Right cardiac atrium (tissue), 5 donors: ENCODE measurements at places on chromosomes 16 and 17. TPM values are rescaled to one million over a fixed set of nuclear protein-coding genes. Genes with fewer than 3 reads are reported as not detected.
A peak's percentile ranks its signal among the peaks of the same experiment; 100 is the strongest.

CACNA1G gene
- polyA plus RNA-seq: 4.3 TPM

UBALD1 gene
- 30.1 TPM for polyA plus RNA-seq

EME1 gene
- 0.36 TPM for polyA plus RNA-seq

ALDOC gene
- polyA plus RNA-seq: 283 TPM

KRTAP2-1 gene
- polyA plus RNA-seq: not detected

INCA1 gene
- 5.0 TPM for polyA plus RNA-seq

WDR81 gene
- polyA plus RNA-seq: 10.2 TPM

HBM gene
- not detected for polyA plus RNA-seq

AGRP gene
- polyA plus RNA-seq: not detected

CYB5D1 gene
- polyA plus RNA-seq: 12.1 TPM

DNA sequence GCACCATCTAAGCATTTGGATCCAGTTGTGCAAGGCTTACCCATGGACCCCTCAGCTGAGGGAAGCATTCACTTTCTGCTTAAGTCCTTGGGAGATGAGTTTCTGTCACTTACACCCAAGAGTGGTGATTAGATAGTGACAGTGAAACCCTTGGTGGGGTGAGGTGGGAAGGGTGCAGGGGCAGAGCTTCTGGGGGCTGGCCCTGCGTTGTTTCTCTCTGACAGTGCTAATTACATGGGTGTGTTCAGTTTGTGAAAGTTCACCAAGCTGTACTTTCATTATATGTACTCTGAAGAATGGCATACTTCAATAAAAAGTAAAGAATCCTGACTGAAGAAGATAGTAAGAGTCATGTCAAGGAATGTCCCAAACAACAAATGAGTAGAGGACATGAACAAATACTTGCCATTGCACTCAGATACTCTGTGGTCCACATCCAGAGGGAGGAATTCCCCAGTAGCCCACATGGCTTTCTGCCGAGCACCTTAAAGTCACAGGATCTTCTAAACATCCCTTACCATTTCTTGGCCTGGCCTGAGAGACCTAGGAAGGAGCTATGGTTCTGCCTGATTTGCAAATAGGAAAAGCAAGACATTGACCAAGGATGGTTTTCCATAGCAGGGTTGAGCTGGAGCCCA lies 8.4 kb downstream of the CHST6 start:
- no peak for DNase-seq

- no peak for DNase-seq
These were observed 71.6 kb downstream of the RAI1 start for GRCh38 chr17:17752821-17753321.

DNA sequence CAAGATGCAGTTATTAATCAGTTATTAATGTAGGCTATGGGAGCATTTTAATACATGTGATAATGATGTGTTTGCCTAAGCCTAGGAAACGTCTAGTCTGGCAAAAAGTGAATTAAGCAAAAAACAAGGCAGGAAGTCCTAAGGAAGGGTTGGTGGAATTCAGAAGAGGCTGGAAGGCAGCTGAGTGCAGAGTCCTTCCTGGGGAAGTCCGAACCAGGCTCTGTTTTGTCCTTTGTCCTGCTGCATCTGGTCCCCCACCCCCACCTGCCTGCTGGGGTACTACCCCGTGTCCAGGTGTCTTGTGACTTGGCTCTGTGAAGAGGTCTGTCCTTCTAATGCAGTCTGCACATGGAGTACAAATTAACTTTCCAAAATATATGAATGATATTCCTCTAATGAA lies 1.5 kb upstream of the MYH10 start:
- DNase-seq: no peak

- DNase-seq: peak; percentile 69
These were observed 1.4 kb downstream of the MPRIP start for GRCh38 chr17:17043461-17044271.

DNA sequence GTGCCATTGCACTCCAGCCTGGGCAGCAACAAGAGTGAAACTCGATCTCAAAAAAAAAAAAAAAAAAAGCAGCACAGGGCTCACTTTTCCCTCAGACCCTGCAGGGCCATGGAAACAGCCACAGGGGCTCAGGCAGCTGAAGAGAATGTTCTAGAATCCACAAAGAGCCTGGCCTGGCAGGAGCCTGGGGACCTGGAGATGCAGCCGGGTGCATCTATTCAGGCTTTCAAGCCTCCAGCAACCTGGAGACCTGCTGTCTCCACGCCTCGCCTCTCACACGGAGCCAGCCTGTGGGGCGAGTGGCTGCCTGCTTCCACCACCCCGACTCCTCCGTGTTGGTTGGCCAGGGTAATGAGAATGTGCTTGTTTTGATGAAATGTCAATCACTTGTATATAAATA lies 44.0 kb upstream of the MEAK7 start:
- peak; percentile 14 for DNase-seq

GRCh38 chr17:1256699-1257098 lies 13.5 kb upstream of the BHLHA9 start:
- peak; percentile 52 for DNase-seq

- peak; percentile 38 for DNase-seq
These were observed 8.2 kb downstream of the PGAP3 start for GRCh38 chr17:39679521-39680192.

DNA sequence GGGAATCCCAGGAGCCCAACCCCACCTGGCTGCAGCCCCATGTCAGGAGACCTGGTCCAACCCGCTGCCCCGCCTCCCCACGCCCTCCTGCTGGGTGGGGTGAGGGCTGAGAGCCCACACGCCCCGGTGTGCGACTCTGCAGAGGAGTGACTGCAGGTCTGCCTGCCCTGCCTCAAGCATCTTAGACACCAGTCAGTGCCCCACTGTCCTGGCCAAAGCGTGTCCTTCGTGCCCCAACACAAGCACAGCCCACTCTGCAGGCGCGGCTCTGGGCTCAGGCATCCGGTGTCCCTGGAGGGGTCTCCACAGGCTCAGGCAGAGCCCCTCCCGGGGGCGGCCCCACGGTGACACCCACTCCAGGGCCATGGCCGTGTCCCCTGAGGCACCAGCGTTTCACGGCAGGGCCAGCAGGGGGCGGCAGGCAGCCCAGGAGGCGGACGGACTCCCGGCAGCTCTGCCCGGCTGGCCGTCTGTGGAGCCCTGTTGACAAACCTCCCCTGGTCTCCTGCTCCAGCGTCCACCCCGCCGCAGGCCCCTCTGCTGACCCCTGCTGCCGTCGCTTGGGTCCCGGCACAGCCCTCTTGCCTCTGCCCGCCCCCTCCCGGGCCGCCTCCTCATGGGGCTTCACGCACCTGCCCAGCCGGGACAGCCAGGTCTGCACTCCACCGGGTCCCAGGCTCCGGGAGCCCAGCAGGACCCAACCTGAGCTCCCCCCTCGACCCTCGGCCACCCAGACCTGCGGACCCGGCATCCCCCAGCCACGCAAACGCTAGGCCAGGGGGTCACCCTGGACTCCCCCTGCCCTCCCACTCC lies 8.6 kb upstream of the UBE2I start:
- peak; percentile 86 for DNase-seq

DNA sequence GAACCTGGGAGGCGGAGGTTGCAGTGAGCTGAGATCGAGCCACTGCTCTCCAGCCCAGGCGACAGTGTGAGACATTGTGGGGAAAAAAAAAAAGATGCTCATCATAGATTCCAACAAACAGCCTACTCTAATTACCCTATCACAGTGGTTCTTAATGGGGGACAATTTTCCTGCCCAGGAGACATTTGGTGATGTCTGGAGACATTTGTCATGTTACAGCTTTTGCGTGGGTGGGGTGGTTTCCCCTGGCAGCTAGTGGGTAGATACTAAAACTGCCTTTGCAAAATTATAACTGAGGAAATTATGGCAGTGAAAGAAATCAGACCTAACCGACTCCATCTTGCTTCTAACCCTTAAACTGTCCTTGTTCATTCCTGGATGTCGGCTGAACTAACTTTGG lies 92.5 kb upstream of the RBL2 start:
- no peak for DNase-seq

DNA sequence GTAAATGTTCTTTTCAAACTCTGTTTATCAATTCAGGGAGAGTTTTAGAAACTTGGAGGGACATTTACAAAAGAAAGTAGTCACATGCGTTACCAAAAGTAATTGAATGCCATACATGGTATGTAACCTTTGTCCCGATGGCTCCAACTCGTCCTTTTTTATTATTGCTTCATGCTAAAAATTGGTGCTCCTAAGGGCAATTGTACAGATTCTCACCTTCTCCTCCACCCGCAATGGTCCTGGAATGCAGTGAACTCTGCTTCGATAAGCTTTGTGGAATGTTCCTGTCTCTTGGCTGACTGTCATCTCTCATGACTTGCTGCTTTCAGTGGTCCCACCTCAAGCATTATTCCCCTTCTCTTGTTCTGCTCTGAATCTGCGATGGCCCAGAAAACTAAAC lies 20.9 kb downstream of the GNAO1 start:
- no peak for DNase-seq

DNA sequence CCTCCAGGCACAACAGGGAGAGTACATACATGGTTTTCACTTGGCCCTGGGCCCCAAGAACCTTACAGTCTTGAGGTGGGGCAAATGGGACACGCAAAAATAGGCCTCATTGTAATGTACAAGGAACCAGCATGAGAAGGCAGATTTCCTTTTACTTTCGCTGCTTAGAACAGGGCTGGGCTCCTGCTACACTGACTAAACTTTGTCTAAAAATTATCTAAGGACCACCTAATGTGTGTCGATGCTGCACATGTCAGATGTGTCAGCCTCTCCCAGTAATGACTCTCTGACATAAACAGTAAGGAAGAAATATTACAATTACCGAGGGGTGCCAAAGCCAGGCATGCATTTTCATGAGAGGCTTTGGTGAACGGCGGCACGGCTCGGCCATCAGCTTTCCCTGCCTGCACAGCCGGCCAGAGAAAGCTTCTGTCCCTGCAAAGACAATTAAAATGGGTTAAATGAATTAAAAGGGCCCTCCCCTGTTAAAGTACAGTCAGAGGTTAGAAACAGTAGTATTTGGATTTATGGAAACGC lies 224.2 kb upstream of the IRX3 start:
- no peak for DNase-seq

GRCh38 chr16:67660564-67661028 lies at the start of gene PARD6A:
Gene PARD6A, plus strand, starts transcription at chr16:67660960. Its CDS starts 79 bp downstream, at chr16:67661039.
- DNase-seq: peak; percentile 97

DNA sequence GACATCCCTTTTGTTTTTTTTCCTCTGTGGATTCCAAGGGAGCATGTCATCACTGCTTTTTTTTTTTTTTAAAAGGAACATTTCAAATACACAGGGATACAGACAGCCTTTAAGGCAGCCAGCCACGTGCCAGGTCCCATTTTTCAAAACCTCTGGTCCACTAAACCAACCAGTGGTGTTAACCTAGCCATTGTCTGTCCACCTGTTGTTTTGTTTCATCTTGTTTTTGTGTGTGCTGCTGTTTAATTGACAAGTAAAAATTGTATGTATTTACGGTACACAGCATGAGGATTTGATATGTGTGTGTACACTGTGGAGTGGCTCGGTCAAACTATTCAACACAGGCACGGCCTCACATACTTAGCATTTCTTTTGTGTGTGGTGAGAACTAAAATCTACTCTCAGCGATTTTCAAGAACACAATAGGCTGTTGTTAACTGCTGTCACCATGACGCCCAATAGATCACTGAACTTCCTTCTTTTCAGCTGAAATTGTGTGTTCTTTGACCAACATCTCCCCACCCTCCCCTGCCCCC lies 19.2 kb downstream of the TMEM114 start:
- no peak for DNase-seq

DNA sequence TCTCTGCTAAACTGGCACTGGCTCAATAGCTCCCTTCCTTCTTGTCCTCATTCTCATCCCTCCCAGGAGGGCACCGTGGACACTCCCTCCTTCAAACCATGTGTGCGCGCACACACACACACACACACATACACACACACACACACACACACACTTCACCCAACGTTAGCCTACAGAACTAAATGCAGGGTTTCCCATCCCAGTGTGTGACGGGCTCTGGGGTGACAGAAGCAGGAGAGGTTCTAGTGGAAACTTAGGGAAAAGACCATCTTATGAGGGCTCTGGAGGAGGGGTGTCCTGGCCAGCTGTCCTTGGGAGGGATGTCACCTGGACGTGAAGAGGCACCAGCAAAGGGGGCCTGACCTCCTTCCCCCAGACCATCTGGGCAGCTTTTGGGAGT lies 19.7 kb downstream of the OSBPL7 start:
- DNase-seq: no peak

DNA sequence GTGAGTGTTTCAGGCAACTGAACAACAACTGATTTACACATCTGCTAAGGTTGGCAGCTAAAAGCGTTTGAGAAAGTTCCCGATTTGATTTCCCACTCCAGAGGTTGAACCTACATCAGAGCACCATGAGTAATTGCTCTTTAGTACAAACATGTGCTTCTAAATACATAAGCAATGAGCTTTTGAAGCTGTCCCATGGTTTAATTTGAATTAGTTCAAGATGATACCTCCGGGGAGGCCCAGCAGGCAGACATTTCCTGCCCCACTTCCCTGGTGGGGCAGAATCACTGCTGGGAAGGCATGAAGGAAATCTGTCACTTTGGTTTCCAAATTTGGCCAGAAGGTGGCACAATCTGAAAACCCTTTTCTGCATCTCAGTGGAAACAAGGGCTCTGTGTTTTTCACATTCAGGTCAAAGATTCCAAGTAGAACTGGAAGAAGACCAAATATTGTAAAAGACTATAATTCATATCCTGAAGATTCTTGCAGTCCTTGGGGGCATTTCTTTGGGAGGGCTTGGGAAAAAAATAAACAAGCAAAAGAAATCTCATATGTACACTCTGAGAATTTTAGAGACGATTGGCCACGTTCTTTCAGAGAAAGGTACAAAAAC lies 176.2 kb upstream of the FAM20A start:
- DNase-seq: peak; percentile 63

DNA sequence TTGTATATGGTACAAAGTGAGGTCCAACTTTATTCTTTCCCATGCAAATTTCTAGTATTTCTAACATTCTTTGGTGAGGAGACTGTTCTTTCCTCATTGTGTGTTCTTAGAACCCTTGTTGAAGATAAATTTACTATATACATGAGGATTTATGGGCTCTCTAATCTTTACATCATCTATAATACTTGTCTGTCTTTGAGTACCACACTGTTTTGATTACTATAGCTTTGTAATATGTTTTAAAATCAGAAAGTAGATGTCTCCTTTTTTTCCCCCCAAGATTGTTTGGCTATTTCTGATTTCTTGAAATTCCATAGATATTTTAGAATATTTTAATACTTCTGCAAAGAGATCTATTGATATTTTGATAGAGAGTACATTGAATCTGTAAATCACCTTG lies 23.7 kb downstream of the ZNF267 start:
- no peak for DNase-seq

DNA sequence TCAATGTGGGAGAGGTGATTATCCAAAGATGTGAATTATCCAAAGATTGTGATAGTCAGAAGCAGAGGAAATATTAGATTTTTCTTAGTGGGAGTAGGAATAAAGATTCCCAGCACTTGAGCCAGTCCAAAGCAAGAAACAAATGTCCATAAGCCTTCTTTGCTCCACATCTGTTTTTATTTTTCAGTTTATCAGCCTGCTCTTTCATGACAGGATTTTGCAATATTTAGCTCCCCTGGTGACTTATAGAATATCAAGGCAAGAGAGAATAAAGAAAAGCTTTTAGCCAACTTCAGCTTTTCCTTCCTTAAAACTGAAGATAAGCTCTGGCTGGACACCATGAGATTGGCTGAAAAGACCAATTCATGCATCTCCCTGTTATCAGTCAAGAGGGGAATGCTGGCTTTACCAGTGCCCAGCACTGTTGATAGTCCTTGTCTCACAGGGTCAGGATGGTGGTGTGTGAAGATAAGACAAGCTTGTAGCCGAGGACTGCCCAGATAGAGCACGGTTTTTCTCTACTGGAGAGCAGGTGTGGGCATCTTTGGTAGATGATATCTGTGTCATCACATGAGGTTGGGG lies 706.5 kb downstream of the KCNJ2 start:
- DNase-seq: no peak
